ENCODE measurements at places on chromosomes 7 and 10.

GRCh38 chr7:150755473-150756099 is 18.4 kb downstream of the GIMAP5 start:
- DNase-seq, result peak; percentile 16

DNA sequence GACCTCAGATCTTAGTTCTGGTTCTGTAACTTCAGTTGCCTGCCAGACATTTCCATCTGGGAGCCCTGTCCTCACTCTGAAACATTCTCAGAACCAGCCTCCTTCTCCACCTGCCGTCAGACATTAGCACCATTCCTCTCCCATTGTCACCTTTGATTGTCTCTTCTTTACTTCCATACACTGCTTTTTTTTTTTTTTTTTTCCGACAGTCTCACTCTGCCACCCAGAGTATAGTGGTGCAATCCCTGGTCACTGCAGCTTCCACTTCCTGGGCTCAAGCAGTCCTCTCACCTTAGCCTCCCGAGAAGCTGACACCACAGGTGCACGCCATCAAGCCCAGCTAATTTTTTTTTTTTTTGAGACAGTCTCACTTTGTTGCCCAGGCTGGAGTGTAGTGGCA is 21.1 kb upstream of the HIPK2 start:
- no peak for DNase-seq

DNA sequence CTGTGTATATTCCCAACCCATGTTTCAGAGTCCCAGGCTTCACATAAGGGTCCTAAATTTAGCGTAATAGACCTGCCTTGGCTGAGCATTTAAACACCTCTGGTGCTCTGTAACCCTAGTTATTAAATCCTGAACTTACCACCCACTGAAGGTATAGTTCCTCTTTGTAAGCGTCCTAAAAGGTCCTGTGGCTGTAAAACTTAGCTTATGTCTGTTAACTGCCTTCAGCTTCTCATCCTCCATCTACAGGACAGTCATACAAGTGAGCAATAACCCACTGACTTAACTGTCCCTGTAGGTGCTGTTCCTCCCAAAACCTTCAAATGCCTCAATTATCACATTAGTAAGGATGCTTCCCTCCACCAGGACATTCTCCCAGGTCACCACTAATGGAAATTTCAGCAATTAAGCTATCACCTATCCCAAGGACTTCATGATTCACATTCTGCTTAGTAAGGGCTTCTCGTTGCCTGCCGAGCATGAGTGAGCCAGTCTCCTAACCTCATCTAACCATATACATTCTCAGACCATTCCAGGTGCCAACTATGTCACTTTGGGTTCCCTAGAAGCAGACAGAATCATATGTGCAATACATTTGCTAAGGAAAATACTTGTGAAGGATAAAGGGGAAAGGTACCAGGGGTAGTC is 55.8 kb downstream of the CASD1 start:
- DNase-seq, result no peak

- DNase-seq, result no peak
Observed at GRCh38 chr10:123297175-123297574, 143.0 kb downstream of the BUB3 start.

GRCh38 chr10:84375011-84375410 is 46.6 kb downstream of the CCSER2 start:
- DNase-seq, result peak; percentile 53

DNA sequence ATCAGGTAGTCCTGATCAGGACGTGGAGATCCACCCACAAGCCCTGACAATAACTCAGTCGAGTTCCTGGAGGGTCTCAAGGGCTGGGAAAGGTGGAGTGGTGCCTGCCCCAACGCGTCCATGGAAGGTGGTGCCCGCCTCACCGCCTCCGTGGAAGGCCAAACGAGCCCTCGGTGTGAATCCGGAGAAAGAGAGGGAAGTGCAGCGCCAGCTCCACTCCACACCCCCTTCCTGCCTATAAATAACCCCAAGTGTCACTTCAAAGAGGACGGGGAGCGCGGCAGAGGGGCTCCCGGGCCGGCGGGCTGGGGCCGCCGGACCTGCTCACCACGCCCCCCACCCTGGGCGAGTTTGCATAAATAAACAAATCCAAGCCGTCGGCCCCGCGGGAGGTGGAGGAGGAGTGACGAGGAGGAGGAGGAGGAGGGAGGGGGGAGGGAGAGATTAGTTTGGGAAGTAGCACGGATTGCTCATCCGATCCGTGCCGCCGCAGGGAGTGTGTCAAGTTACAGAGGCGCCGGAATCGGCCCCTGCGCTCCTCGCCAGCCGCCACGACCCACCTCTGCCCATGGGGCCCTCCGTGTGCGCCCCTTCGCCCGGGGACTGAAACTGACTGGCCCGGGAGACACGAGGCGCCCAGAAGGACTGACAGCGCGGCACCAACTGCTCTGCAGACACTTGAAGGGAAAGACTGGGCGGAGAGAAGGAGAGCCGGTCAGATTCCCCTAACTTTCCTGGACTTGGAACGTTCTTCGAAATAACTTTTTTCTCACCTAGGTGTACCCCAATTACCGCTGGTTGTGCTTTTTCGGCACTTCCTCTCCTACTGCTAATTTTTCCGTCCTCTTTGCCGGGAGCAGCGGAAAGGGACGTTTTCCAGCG is at the start of gene COL13A1:
TSS of gene COL13A1 (plus strand) at position 473 of the 882 bp plus-strand sequence. CDS start 518 bp downstream, outside the sequence.
- peak; percentile 72 for DNase-seq

- peak; percentile 16 for DNase-seq
Observed at GRCh38 chr10:30542001-30542894, 87.3 kb downstream of the LYZL2 start.

DNA sequence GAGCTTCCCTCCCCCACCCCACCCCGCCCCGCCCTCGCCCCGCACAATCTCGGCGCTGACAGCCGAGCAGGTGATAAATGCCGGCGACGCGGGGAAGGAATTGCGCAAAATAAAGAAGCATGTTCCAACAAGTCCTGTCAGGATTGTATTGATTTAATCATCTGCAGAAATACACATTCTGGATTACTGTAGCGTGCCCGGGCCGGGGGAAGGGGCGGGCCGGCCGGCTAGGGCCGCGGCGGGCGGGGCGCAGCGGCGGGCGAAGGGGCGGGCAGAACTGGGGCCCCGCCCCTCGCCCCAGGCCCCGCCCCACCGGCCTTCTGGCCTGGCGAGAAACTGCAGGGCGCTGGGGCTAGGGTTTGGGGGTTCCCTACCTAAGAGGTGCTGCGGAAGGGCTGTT is 88.9 kb upstream of the PAX2 start:
- no peak for DNase-seq

DNA sequence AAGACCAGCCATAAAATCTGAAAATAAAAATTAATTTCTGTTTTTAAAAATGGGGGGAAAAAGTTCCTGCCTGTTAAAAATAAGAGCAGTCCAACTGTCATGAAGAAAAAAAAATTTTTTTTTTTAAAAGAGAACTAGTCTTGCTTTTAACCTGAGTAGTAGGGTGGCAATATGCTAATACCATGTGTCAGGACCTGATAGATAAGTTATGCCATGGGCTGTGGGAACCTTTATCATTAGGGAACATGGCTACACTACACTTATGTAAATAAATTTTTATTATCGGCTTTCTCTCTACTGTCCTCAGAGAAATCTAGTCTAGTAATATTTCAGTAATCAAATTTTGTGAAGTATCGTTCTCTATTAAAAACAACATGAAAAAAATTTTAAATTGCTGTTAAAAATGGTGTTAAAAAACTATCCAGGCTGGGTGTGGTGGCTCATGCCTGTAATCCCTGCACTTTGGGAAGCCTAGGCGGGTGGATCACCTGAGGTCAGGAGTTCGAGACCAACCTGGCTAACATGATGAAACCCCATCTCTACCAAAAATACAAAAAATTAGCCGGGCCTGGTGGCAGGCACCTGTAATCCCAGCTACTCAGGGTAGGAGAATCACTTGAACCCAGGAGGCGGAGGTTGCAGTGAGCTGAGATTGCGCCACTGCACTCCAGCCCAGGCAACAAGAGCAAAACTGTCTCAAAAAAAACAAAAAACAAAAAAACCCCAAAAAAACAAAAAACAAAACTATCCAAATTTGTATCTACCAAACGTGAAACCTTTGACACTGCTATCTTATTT is 20.7 kb downstream of the NT5C3A start:
- no peak for DNase-seq

DNA sequence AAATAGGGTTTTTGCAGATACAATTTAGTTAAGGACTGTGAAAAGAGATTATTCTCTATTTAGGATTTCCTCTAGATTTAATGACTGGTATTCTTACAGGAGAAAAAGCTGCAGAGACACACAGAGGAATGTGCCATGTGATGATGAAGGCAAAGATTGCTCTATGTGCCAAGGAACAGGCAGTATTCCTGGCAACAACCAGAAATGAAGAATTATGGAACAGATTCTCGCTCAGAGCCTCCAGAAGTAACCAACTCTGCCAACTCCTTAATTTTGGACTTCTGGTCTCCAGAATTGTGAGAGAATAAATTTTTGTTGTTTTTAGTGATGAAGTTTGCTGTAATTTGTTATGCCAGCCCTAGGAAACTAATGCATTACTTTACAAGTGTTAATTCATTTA is 307.6 kb upstream of the SEMA3A start:
- no peak for DNase-seq

DNA sequence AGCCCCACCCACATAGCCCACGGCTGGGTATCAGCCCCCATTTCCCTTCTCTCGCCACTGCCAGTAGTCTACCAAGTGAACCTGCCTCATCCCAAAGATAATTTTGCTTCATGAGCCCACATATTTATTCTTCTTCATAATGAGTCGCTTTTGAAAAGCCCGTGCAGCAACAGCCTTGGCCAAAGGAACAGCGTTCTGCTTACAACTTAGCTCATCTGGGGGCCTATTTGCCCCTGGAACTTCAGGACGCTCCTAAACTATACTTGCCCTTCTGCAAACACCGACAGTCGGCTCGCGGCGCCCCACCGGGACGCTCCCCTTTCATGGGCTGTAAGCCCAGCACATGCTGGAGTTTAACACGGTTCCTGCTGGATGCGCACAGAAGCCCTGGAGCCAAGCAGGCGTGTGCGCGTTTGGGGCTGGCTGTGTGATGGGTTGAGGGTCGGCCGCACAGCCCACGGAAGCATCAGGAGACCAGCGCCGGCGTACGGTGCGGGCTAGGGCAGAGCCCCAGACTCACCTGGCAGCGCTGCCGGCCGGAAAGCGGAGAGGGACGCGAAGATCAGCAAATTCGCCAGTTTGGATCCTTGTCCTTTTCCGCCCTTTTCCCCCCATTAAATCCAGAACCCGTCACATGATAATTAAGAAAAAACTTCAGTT is 370 bp downstream of the TMEM60 start:
- no peak for DNase-seq

DNA sequence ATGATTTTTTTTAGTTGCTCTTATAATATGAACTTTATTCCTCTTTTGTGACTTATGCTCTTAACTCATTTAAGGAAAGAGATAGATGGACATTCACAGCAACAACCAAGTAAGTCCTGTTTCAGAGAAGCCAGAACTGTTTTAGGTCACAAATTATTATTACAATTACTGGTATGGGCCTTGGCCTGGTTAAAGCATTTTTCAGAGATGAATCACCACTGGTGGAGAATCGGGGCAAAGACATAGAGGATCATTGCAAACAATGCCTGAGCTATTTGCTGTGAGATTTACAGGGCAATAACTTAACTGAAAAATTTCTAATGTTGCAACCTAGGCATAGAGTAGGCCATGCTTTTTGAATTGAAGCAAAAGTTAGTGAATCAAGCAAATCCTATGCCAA is 138.0 kb upstream of the YAE1 start:
- peak; percentile 18 for DNase-seq

DNA sequence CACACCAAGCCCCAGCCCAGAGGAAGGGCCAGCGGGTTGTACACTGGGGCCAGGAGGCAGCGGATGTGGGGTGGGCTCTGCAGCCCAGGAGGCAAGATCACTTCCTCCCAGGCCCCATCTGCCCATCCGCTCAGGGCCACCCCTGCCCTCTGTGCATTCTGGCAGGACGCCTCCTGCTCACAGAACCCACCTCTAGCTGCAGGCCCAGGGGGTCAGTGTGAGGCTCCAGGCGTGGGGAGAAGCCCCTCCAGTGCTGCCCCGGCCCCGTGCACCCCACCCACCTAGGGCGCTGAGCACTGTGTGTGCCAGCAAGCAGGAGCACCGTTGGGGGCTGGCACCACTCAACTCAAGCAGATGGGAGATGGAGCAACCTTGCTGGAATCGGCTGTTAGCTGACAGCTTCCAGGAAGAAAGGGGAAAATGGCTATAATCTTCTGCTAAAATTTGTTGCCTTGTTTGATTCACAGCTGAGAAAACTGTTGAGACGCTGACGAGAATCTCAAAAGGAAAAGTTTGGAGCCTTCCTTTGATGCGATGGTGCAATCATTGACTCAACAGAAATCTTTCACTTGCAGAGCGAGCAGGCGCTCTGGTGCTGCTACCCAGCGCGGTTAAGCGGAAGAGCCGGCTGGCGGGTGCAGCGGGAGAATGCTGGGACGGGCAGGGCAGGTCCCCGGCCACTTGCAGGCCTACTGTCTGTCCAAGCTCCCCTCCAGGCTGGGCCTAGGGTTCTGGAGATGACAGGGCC is 276.1 kb downstream of the ELFN1 start:
- DNase-seq, result no peak

GRCh38 chr10:124296121-124296812 is 122.5 kb downstream of the OAT start:
- DNase-seq, result peak; percentile 85

- peak; percentile 31 for DNase-seq
Observed at GRCh38 chr10:129601737-129602136, 134.7 kb downstream of the MGMT start.

GRCh38 chr7:30276203-30276900 is 8.0 kb upstream of the ZNRF2 start:
- DNase-seq, result peak; percentile 64

DNA sequence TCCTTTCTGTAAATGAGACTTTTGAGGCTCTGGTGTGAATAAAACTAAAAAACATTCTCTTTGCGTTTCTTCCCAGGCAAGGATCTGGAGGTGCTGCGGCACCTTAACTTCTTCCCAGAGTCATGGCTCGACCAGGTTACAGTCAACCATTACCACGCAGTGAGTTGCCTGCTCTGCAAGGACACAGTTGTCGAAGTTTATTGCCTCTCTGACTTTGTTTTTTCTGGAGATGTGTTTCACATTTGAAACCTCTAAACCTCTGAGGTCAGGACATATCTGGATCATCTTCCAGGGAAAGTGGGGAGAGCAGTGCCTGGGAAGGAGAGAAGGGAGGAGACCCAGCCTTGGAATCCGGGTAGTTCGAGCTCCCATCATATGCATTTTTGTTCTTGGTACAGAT is 43.4 kb upstream of the PLEKHA1 start:
- no peak for DNase-seq

- DNase-seq, result no peak
Observed at GRCh38 chr10:31142026-31142425, 110.4 kb upstream of the ZNF438 start.

- DNase-seq, result no peak
Observed at GRCh38 chr7:98077762-98078161, 28.9 kb upstream of the LMTK2 start.

- DNase-seq, result no peak
Observed at GRCh38 chr7:139774376-139774775, 3.4 kb downstream of the HIPK2 start.

DNA sequence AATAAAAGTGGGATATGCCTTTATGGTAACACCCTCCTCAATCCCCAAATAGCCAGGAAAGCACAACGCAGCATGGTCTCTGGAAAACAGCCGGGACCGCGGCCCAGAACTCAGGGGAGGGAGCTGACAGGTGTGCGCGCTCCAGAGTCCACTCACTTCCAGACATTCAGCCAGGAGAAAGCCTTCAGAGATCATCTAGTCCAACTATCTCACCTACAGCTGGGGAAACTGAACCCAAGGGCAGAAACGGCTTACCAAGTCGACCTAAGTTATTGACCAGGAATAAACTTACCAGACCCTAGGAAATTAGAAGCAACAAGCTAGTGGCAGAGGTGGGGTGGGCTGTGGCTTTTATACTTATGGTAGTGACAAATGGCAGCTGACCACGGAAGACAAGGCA is 16.4 kb downstream of the GSDME start:
- DNase-seq, result no peak
